ENCODE measurements at places on chromosomes 3 and 15. TPM values are rescaled to one million over a fixed set of nuclear protein-coding genes. Genes with fewer than 3 reads are reported as not detected.

DNA sequence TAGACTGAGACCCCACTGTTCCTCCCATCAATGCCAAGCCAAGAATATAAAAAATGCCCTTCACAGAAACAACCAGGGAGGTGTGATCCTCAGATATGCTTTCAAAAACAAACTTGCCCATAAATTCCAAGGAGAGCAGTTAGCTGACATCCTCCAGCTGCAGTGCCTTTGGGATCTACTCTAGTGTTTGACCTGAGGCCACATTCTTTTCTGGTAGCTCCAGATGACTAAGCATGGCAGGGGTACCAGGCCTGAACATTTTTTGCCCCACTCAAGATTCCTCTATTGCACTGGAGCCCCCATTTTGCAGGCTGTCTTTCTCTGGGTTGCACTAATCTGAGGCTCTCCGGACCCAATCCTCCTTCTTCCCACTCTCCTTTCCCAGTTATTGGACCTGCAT lies 27.9 kb upstream of the ACP3 start:
- no peak overlapping the region for H3K4me3 ChIP-seq
- no peaks in the 10 kb centered on the region for H3K4me1 ChIP-seq
- H3K27me3 ChIP-seq, result peaks cover 4% of the 10 kb centered on the region
- H3K27ac ChIP-seq, result no peak overlapping the region
- no peak for DNase-seq
- H3K36me3 ChIP-seq, result no peaks in the 10 kb centered on the region

Gene CYP8B1
- not detected for polyA plus RNA-seq

GRCh38 chr3:39794880-39795279 lies 14.5 kb upstream of the MYRIP start:
- DNase-seq, result no peak
- no peaks in the 10 kb centered on the region for H3K27me3 ChIP-seq
- H3K27ac ChIP-seq, result no peak overlapping the region
- no peaks in the 10 kb centered on the region for H3K36me3 ChIP-seq
- no peaks in the 10 kb centered on the region for H3K4me1 ChIP-seq

DNA sequence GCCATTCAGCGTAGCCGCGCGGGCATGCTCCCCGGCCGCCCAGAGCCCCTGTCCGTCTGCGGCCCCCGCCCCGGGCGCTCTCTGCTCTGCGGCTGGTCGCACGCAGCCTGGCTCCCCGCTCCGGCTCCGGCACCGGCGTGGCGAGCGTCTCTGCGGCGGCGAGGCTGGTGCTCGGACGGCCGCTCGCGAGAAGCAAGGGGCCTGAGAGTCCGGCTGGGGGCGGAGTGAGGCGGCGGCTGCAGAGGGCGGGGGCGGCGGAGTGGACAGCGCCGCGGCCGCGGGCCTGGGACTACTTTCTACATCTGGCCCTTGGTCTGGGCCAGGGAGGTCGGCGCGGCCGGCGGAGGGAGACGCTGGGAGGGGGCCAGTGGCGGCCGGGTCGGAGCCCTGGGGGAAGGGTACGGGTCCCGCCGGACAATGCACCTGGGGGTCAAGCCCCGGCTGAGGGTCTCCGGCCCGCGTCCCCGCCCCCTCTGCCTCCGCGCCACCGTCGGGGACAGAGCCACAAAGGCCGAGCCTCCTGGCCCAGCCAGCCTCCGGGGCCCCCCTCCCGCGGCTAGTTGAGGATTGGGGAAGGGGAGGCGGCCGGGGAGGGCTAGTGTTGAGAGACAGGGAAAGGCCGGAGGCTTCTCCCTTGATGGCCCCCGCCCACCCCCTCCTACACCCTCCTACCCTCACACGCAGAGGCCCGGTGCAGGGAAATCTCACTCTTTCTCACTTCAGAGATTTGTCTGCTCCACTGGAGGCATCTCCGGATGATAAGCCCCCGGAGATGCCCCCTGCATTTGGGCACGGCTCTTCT lies at the start of gene PRTG:
Gene PRTG, minus strand, starts transcription at position 226 of the 802 bp plus-strand sequence. Its CDS starts 221 bp downstream, at position 5.
- no peaks in the 10 kb centered on the region for H3K36me3 ChIP-seq
- peaks cover 8% of the 10 kb centered on the region for H3K27me3 ChIP-seq
- no peak within 1 kb of the TSS for H3K27ac ChIP-seq
- H3K4me1 ChIP-seq, result no peaks in the 10 kb centered on the region
- DNase-seq, result no peak

Gene TBC1D2B
- 7.4 TPM for polyA plus RNA-seq

Gene LRRC15
- polyA plus RNA-seq, result not detected

Gene MLH1
- polyA plus RNA-seq, result 20.4 TPM

Gene ZDHHC23
- 0.47 TPM for polyA plus RNA-seq

GRCh38 chr3:4067893-4068292 lies 235.3 kb upstream of the SETMAR start:
- no peaks in the 10 kb centered on the region for H3K36me3 ChIP-seq
- no peaks in the 10 kb centered on the region for H3K27me3 ChIP-seq
- H3K27ac ChIP-seq, result no peak overlapping the region

DNA sequence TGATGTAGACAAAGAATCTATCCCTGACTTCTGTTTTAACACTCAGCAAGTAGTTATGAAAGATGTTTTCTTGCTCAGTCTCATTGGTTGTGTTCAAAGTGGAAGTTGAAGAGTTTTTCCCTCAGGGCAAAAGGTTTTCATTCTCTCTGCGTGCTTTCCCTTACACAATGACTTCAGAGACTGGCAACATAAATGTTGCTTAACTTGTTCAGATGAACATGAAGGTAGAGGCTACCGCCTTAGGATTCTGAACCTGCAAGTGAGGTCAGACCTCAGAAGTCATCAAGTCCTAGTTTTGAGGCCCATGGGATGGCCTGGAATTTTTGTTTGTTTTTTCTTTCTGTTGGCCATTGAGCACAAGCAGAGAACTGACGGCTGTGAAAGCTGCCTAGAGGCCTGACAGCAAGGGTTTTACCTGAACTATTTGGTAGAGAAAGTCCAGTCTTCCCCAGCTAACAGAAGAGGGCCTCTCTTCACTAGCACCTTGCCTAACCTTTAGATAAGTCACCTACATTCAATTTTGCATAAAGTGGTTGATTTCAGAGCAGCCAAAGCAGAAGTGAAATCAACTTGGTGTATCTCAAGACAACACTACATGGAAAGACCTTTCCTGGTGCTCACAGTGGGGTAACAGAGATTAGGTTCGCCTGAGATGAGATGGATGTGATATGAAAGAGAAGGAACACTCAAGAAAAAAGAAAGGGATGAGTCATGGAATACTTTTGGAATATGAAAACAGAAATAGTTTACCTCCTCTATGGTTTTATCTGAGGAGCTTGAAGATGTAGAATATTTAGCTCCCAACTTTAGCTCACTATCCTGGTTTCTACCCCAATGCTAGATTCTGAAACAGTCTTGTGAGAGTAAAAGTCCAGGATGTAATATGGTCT lies 53.6 kb upstream of the AP4E1 start:
- H3K27ac ChIP-seq, result no peak overlapping the region
- no peaks in the 10 kb centered on the region for H3K4me1 ChIP-seq
- DNase-seq, result no peak
- no peaks in the 10 kb centered on the region for H3K27me3 ChIP-seq

- no peaks in the 10 kb centered on the region for H3K36me3 ChIP-seq
- no peaks in the 10 kb centered on the region for H3K4me1 ChIP-seq
- no peak overlapping the region for H3K4me3 ChIP-seq
- H3K27ac ChIP-seq, result no peak overlapping the region
Observed at GRCh38 chr3:13198264-13198879, 125.1 kb upstream of the IQSEC1 start.

GRCh38 chr3:51283421-51283820 lies 101.7 kb upstream of the MANF start:
- no peak overlapping the region for H3K27ac ChIP-seq
- H3K36me3 ChIP-seq, result no peaks in the 10 kb centered on the region
- no peaks in the 10 kb centered on the region for H3K27me3 ChIP-seq
- no peak for DNase-seq
- H3K4me1 ChIP-seq, result no peaks in the 10 kb centered on the region

Gene PLCB2
- 19.8 TPM for polyA plus RNA-seq

Gene ATP8B4
- polyA plus RNA-seq, result not detected

- H3K27me3 ChIP-seq, result no peaks in the 10 kb centered on the region
- H3K4me1 ChIP-seq, result no peaks in the 10 kb centered on the region
- no peak overlapping the region for H3K4me3 ChIP-seq
Observed at GRCh38 chr15:59556380-59556779, 55.2 kb upstream of the GCNT3 start.

Gene STT3B
- 140 TPM for polyA plus RNA-seq

GRCh38 chr15:27694506-27695087 lies 404.5 kb downstream of the OCA2 start:
- H3K4me1 ChIP-seq, result no peaks in the 10 kb centered on the region
- no peaks in the 10 kb centered on the region for H3K36me3 ChIP-seq
- H3K4me3 ChIP-seq, result no peak overlapping the region
- no peak for DNase-seq
- H3K27me3 ChIP-seq, result no peaks in the 10 kb centered on the region

Gene CAPN3
- polyA plus RNA-seq, result not detected

GRCh38 chr3:129139911-129140310 lies 18.3 kb upstream of the RAB43 start:
- H3K36me3 ChIP-seq, result peaks cover 60% of the 10 kb centered on the region
- H3K4me1 ChIP-seq, result no peaks in the 10 kb centered on the region
- DNase-seq, result no peak
- no peaks in the 10 kb centered on the region for H3K27me3 ChIP-seq
- H3K27ac ChIP-seq, result no peak overlapping the region

GRCh38 chr15:81117136-81117535 lies 16.9 kb upstream of the CFAP161 start:
- no peak for DNase-seq
- no peak overlapping the region for H3K4me3 ChIP-seq
- H3K4me1 ChIP-seq, result no peaks in the 10 kb centered on the region
- no peaks in the 10 kb centered on the region for H3K27me3 ChIP-seq

Gene GOLGA8J
- not detected for polyA plus RNA-seq

GRCh38 chr3:155230382-155230781 lies 63.1 kb downstream of the STRIT1 start:
- no peak overlapping the region for H3K4me3 ChIP-seq
- H3K27me3 ChIP-seq, result no peaks in the 10 kb centered on the region
- H3K36me3 ChIP-seq, result no peaks in the 10 kb centered on the region
- no peak for DNase-seq
- H3K4me1 ChIP-seq, result no peaks in the 10 kb centered on the region
- no peak overlapping the region for H3K27ac ChIP-seq

Gene HESX1
- polyA plus RNA-seq, result 0.40 TPM

GRCh38 chr3:9508781-9509180 lies 44.8 kb downstream of the LHFPL4 start:
- no peaks in the 10 kb centered on the region for H3K27me3 ChIP-seq
- no peak for DNase-seq
- no peaks in the 10 kb centered on the region for H3K4me1 ChIP-seq
- no peak overlapping the region for H3K4me3 ChIP-seq
- H3K36me3 ChIP-seq, result no peaks in the 10 kb centered on the region
- H3K27ac ChIP-seq, result no peak overlapping the region

DNA sequence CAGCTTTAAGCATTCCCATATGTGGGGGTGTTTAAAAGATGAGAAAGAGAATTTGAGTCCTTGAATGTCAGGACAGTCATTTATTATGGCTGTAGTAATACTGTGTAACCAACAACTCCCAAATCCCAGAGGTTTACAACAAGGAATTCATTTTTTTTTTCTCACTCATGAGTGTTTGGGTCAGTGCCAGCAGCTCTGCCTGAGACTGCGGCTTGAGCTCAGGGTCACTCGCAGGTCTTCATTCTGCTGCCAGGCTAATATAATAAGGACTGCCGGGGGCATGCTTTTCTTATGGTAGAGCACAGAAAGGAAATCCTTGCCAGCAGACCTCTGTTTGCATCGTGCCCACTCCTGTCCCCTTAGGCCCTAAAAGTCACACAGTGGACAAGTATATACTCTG lies 277.9 kb upstream of the LMCD1 start:
- no peak overlapping the region for H3K4me3 ChIP-seq
- no peaks in the 10 kb centered on the region for H3K36me3 ChIP-seq
- no peak for DNase-seq
- no peaks in the 10 kb centered on the region for H3K27me3 ChIP-seq

Gene CHRM5
- not detected for polyA plus RNA-seq

GRCh38 chr3:50563867-50564266 lies 3.7 kb downstream of the C3orf18 start:
- H3K4me3 ChIP-seq, result no peak overlapping the region
- H3K27ac ChIP-seq, result no peak overlapping the region
- peaks cover 21% of the 10 kb centered on the region for H3K4me1 ChIP-seq
- no peaks in the 10 kb centered on the region for H3K27me3 ChIP-seq
- no peaks in the 10 kb centered on the region for H3K36me3 ChIP-seq
- no peak for DNase-seq

Gene FOXB1
- polyA plus RNA-seq, result not detected

- no peaks in the 10 kb centered on the region for H3K27me3 ChIP-seq
- peaks cover 12% of the 10 kb centered on the region for H3K4me1 ChIP-seq
- H3K4me3 ChIP-seq, result no peak overlapping the region
- DNase-seq, result peak; percentile 11
- no peak overlapping the region for H3K27ac ChIP-seq
- no peaks in the 10 kb centered on the region for H3K36me3 ChIP-seq
Observed at GRCh38 chr3:129794311-129795185, 99.0 kb downstream of the TMCC1 start.

DNA sequence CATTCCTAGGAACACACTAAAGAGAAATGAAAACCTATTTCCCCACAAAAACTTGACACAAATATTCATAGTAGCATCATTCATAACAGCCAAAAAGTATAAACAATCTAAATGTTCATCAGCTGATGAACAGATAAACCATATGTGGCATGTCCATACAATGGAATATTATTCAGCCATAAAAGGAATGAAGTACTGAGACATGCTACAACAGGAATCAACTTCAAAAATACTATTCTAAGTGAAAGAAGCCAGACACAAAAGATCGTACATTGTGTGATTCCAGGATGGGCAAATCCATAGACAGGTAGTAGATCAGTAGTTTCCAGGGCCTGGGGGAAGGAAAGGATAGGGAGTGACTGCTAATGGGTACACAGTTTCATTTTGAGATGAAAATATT lies 118.0 kb downstream of the GSK3B start:
- no peaks in the 10 kb centered on the region for H3K27me3 ChIP-seq
- H3K4me3 ChIP-seq, result no peak overlapping the region
- H3K27ac ChIP-seq, result no peak overlapping the region

DNA sequence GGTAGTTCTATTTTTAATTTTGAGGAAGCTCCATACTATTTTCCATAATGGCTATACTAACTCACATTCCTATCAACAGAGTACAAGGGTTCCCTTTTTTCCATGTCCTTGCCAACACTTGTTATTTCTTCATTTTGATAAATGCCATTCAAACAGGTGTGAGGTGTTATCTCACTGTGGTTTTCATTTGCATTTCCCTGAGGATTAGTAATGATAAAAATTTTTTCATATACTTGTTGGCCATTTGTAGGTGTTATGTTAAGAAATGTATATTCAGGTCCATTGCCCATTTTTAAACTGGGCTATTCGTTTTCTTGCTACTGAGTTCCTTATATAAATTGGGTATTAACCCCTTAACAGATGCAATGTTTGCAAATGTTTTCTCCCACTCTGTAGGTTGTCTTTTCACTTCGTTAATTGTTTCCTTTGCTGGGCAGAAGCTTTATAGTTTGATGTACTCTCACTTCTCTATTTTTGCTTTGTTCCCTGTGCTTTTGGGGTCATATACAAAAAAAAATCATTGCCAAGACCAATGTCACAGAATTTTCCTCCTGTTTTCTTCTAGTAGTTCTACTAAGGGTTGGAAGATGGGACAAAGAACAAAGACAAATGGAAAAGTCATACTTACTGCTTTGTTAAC lies 11.0 kb upstream of the VPS39 start:
- H3K4me1 ChIP-seq, result no peaks in the 10 kb centered on the region
- peaks cover 9% of the 10 kb centered on the region for H3K36me3 ChIP-seq
- H3K27me3 ChIP-seq, result no peaks in the 10 kb centered on the region
- no peak overlapping the region for H3K27ac ChIP-seq
- H3K4me3 ChIP-seq, result no peak overlapping the region
- DNase-seq, result no peak

Gene PRICKLE2
- polyA plus RNA-seq, result not detected

Gene TRPM1
- not detected for polyA plus RNA-seq

GRCh38 chr3:73605861-73606260 lies 18.9 kb downstream of the PDZRN3 start:
- no peak for DNase-seq
- no peak overlapping the region for H3K4me3 ChIP-seq
- no peaks in the 10 kb centered on the region for H3K27me3 ChIP-seq
- no peaks in the 10 kb centered on the region for H3K36me3 ChIP-seq
